Motor neuron (in vitro differentiated cells): ENCODE measurements at places on chromosomes 12 and 14. TPM values are rescaled to one million over a fixed set of nuclear protein-coding genes. Genes with fewer than 3 reads are reported as not detected.

DNA sequence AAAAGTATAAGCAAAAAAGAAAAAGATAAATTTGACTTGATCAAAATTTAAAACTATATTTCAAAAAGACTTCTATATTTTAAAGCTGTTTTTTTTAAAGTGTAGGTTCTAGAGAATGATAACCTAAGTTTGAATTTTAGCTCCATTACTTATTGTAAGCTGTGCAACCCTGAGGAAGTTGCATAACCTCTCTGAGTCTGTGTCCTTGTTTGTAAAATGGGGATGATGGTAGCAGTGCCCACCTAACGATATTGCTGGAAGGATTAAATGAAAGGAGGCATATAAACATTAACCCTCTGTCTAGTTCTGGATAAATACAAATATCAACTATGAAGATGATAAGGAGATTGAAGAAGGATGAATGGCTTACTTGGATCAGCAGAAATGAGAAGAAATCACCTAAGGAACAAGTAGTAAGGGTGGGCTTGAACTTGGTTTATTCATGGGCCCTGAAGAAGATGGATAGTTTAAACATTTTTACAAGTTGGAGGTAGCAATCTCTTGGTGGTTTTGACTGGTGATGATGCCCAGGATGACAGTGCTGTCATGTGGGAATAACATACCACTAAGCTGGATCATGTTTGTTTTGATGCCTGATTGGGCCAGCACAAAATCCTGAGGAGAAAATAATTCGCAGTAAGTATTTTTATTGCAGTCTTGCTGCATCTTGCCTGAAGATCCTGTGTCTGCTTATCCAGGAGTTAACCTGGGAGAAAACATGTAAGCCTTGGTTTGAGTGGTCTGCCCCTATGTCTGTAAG lies 35.0 kb downstream of the TXNRD1 start:
- no peak for ATAC-seq

- no peak for ATAC-seq
Measured at GRCh38 chr12:123140676-123141614, 9.9 kb downstream of the PITPNM2 start.

DNA sequence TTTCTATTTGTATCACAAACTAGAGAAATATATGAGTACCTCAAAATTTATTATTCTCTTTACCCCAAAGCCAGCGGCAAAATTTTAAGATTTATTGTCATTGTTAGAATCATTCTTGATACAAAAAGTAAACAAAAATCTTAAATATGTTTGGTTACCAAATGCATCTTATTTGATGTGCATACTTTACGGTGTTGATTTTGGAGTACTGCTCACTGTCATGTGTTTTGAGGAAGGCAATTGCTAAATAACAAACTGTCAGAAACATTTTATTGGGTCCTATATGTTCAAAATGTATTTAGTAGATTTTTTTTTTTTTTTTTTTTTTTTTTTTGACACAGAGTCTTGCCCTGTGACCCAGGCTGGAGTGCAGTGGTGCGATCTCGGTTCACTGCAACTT lies 124.9 kb downstream of the PTPRR start:
- ATAC-seq = no peak

DNA sequence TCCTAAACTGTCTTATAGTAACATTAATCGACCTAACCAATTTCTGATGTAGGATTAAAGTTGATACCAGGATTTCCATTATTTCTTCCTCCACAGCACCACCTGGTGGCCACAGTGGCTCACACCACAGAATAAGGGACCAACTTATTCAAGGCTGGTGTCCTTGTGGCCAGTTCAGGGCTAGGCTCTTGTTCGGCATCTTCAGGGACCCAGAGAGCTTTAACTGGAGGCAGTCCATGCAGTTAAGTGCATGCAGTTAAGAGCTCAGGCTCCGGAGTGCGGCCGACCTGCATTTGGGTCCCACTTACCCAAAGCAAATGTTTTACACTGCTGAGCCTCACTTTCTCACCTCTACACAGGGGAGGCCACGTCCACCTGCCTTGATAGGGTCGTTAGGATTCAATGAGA lies 42.0 kb upstream of the GPR68 start:
- peak; percentile 74 for ATAC-seq

- ATAC-seq = no peak
Measured at GRCh38 chr12:67062193-67062592, 207.0 kb upstream of the CAND1 start.

The CEP83 gene
- total RNA-seq = 29.7 and 35.1 TPM in 2 replicates

The PROX2 gene
- 2.4 and 2.7 TPM in 2 replicates for total RNA-seq
